T47D (cell line): ENCODE measurements at places on chromosomes 16 and 17.
A peak's percentile ranks its signal among the peaks of the same experiment; 100 is the strongest.

- DNase-seq: no peak
Observed at GRCh38 chr17:73551759-73552158, 92.5 kb downstream of the SDK2 start.

DNA sequence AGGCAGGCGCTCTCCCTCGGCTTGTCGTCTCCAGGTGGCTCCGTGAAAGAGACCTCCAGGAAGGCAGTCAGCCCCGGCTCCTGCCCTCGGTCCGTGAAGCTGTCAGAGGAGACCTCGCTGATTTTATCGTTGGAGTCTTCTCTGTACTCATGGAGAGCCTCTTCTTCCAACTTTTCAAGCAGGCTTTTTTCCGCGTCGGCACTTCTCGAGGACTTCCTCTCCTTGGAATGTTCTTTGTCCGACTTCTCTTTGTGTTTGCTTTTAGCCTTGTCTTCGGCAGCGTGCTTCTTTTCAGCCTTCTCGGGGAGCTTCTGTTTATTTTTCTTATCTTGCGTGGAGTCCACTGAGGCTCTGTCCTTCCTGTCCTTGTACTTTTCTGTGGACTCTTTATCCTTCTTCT is 65.0 kb downstream of the ZNF778 start:
- DNase-seq: no peak

DNA sequence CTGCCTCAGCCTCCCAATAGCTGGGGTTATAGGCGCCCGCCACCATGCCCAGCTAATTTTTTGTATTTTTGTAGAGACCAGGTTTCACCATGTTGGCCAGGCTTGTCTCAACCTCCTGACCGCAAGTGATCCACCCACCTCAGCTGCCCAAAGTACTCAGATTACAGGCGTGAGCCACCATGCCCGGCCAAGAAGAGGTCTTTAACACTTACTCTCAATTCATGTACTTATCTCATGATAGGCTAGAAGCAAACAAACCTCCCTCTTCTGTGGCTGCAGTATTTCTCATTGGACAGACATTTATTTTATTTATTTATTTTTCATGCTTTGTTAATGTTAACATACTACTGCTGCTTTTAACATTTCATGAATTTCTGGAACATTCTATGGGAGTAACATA is 7.0 kb upstream of the NT5C start:
- no peak for DNase-seq

DNA sequence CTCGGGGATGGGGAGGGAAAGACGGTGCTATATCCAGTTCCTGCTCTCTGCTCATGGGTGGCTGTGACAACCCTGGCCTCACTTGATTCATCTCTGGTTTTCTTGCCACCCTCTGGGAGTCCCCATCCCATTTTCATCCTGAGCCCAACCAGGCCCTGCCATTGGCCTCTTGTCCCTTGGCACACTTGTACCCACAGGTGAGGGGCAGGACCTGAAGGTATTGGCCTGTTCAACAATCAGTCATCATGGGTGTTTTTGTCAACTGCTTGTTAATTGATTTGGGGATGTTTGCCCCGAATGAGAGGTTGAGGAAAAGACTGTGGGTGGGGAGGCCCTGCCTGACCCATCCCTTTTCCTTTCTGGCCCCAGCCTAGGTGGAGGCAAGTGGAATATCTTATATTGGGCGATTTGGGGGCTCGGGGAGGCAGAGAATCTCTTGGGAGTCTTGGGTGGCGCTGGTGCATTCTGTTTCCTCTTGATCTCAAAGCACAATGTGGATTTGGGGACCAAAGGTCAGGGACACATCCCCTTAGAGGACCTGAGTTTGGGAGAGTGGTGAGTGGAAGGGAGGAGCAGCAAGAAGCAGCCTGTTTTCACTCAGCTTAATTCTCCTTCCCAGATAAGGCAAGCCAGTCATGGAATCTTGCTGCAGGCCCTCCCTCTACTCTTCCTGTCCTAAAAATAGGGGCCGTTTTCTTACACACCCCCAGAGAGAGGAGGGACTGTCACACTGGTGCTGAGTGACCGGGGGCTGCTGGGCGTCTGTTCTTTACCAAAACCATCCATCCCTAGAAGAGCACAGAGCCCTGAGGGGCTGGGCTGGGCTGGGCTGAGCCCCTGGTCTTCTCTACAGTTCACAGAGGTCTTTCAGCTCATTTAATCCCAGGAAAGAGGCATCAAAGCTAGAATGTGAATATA is 4.8 kb upstream of the LASP1NB start:
- no peak for DNase-seq

DNA sequence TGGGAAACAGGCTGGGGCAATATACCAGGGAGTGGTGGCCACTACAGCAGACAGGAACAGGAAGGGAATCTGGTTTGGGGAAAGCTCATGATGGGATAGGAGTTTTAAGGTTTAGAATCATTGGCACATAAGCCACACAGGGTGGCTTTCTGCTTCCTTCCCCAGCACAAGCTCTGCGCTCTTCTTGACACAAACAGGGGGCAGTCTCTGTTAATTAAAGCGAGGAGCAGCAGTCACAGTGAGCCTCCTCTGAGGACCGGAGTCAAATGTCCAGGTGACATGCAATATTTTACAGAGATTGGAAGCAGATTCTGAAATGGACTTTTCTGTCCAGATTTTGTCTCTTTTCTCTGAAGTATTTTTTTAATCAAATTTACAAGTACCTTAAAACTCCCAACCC is 2.8 kb upstream of the SHISA9 start:
- peak; percentile 47 for DNase-seq

GRCh38 chr17:17952691-17953090 is 19.5 kb downstream of the TOM1L2 start:
- no peak for DNase-seq

DNA sequence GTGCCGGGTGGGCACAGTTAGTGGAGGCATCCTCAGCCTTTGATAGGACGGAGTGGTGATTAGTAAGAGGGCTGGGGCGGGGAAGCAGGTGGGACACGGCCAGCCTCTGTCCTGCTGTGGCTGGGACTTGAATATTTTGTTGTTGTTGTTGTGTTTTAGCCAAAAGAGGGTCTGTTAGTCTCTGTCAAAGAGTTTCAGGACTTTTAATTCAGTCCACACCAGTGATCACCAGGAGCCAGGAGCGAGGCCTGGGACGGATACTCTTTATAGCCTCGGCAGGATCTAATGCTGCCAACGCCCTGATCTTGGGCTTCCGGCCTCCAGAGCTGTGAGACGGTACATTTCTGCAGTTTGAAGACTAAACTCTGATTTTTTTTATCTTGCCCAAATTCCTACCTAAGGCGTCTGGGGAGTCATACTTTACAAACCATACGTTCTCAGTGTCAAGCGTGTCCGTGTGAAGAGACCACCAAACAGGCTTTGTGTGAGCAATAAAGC is 2.9 kb upstream of the RNF213 start:
- DNase-seq: no peak

- no peak for DNase-seq
Observed at GRCh38 chr16:30115238-30115637, 1.9 kb upstream of the GDPD3 start.

DNA sequence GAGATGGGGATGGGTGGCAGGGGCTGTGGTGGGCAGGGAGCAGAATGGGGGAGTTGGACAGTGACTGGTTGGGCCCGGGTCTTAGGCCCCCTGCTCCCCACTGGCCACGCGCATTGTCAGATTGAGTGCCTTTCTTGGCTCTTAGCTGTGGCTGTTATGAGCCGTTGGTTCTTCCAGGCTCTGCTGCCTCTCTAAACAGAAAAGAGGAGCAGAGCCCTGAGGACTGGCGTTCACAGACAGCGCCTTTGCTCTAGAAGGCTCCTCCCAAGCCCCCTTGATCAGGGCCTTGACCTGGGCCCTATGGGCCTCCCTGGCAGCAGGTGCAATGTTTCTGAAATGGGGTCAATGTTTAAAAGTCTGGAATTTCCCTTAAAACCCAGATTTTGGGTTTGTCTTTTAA is 14.8 kb upstream of the NUDT16L1 start:
- DNase-seq: no peak

DNA sequence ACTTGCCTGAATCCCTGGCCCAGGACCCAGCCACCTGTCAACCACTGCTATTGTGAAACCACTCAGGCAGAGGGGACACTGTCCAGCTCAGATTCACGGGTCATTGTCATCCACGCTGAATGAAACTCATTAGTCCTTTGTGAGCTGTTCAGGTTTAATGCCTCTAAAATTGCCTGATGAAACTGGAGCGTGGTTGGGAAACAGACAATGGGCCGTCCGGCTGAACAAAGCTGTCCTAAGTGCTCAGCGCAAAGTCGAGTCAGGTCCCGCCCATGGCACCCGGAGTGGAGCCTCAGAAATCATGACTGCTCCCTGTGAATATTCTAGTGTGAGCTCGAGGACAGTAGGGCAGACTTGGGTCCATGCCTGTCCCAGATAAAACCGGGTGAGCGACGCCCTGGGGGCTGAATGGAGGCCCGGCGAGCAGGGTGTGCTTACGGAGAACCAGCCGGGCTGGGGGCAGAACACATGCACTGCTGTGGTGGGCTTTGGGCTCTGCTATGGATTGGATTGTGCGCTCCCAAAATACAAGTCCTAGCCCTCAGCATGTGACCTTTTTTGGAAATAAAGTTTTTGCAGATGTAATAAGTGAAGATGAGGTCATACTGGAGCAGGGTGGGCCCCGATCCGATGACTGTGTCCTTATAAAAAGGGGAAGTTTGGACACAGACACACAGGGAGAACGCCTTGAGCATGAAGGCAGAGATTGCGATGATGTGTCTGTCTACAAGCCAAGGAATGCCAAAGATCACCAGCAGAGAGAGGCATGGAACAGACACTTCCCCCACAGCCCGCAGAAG is 12.9 kb upstream of the CMIP start:
- no peak for DNase-seq

GRCh38 chr17:41975099-41976083 is 8.8 kb downstream of the CNP start:
- DNase-seq: no peak

- no peak for DNase-seq
Observed at GRCh38 chr17:51347851-51348584, 87.7 kb downstream of the UTP18 start.
